ENCODE measurements at places on chromosomes 2 and 18.

DNA sequence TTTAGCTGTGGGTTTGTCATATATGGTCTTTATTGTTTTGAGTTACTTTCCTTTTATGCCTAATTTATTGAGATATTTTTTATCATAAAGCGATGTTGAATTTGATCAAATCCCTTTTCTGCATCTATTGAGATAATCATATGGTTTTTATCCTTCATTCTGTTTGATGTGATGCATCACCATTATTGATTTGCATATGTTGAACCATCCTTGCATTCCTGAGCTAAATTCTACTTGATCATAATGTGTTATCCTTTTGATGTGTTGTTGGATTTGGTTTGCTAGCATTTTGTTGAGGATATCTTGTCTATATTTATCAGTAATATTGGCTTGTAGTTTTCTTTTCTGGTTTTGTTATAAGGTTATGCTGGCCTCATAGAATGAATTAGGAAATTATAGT lies 308.5 kb downstream of the ADCYAP1 start:
- DNase-seq: no peak

DNA sequence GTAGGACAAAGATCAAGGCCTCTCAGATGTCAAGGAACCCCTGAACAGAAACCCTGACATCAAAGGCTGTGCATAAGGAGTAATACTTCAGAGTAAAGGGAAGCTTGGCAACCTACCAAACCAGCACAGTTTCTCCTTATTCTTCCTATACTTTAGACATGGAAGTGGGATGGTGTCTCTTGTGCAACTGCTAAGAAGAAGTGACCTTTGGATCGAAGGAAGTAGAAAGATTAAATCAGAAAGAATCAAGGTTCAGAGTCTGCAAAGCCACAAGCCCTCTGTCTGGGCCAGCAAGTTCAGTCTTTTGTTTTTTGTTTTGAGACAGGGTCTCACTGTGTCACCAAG lies 66.2 kb upstream of the SLC39A10 start:
- no peak for DNase-seq

GRCh38 chr2:62495761-62496160 lies 10.2 kb downstream of the TMEM17 start:
- no peak for DNase-seq

GRCh38 chr2:100977511-100977910 lies 24.6 kb upstream of the RPL31 start:
- no peak for DNase-seq

DNA sequence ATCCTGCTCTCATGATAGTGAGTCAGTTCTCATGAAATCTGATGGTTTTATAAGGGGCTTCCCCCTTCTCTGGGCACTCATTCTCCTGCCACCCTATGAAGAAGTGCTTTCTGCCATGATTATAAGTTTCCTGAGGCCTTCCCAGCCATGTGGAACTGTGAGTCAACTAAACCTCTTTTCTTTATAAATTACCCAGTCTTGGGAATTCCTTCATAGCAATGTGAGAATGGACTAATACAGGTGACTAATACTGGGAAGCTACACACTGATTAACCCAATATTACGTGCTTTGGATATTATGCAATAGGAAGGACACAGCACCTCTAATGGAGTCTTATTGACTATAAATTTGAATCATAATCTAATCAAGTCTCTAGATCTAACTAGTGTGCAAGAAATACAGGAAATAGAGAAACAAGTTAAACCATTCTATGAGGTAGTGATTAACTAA lies 107.2 kb upstream of the ETAA1 start:
- DNase-seq: no peak

- no peak for DNase-seq
These were observed 56.9 kb upstream of the HAAO start for GRCh38 chr2:42849311-42849710.

- DNase-seq: no peak
These were observed 91.3 kb upstream of the GPR45 start for GRCh38 chr2:105150231-105150630.

All from retina (tissue), 1 donor.